ENCODE measurements at places on chromosomes 5 and 9. TPM values are rescaled to one million over a fixed set of nuclear protein-coding genes. Genes with fewer than 3 reads are reported as not detected.

- DNase-seq, result no peak
These were observed 115.8 kb upstream of the LIFR start for GRCh38 chr5:38672059-38672788.

DNA sequence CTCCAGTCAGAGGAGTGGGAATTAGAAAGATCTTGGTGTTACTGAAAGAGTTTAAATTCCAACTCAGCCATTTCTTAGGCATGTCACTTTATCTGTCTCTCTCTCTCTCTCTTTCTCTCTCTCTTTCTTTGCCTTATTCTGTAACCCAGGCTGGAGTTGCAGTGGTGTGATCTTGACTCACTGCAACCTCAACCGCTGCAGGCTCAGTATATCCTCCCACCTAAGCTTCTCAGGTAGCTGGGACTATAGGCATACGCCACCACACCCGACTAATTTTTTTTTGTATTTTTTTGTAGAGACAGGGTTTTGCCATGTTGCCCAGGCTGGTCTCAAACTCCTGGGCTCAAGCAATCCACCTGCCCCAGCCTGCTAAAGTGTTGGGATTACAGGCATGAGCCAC lies 18.3 kb downstream of the RABEPK start:
- DNase-seq, result no peak

DNA sequence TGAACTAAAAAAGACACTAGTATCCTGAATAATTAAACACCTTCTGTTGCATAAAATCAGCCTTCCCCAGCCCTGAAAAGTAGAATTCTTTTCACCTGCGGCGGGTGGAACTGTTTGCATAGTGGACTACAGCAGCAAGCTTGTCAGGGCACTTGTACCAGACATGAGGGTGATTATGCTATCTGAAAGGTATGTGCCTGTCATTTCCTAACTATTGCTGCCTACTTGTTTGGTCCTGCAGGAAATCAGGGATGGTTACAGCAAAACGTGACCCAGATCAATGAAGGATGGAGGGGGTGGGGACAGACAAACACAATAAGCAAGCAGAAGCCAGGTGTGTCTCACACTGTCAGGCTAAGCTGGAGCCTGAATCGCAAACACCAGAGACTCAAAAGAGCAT lies 385.6 kb downstream of the MLLT3 start:
- DNase-seq, result no peak

- DNase-seq, result no peak
These were observed 455.1 kb upstream of the RGMB start for GRCh38 chr5:98318386-98318785.

DNA sequence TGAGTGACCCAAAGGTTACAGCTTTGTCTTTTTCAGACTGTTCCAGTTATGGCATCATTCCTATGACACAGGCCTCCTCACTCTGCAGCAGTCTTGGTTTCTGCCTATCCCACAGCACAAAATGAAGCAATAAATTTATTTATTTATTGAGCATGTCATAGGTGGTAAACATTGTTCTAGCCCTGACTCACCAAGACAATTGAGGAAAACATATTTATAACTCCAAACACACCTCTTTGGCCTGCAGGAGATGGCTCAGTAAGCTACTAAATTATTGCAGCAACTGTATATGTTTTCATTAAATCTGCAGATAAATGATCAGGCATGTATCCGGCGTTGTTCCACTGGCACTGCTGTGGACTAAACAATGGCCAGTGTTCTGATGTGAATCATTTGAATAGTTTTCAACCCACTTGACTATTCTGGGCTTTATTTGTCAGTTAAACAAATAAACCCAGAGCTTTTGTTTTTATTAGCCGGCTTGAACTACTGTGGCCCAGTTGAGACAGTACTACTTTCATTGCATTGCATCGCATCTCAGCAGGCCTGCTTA lies 83.2 kb downstream of the FOXD1 start:
- no peak for DNase-seq

SLC6A18 gene
- total RNA-seq, result not detected

SPINK4 gene
- total RNA-seq, result 13.2 TPM

MCIDAS gene
- total RNA-seq, result not detected
